ENCODE measurements at places on chromosomes 3 and 15. TPM values are rescaled to one million over a fixed set of nuclear protein-coding genes. Genes with fewer than 3 reads are reported as not detected.

- H3K4me3 ChIP-seq = no peak overlapping the region
- H3K27me3 ChIP-seq = no peaks in the 10 kb centered on the region
- no peaks in the 10 kb centered on the region for H3K36me3 ChIP-seq
- no peak overlapping the region for H3K27ac ChIP-seq
Measured at GRCh38 chr3:157785102-157785826, 282.0 kb upstream of the VEPH1 start.

- H3K27me3 ChIP-seq = no peaks in the 10 kb centered on the region
- DNase-seq = no peak
- no peak overlapping the region for H3K4me3 ChIP-seq
Measured at GRCh38 chr15:90876046-90876445, 7.7 kb downstream of the FURIN start.

The CLASP2 gene
- 45.1 TPM for total RNA-seq

GRCh38 chr3:109685084-109686079 is 348.0 kb upstream of the DPPA4 start:
- H3K27ac ChIP-seq = no peak overlapping the region
- H3K4me1 ChIP-seq = no peaks in the 10 kb centered on the region
- DNase-seq = peak; percentile 20
- H3K27me3 ChIP-seq = no peaks in the 10 kb centered on the region
- no peaks in the 10 kb centered on the region for H3K36me3 ChIP-seq

GRCh38 chr3:53069422-53070068 is 23.7 kb upstream of the SFMBT1 start:
- no peaks in the 10 kb centered on the region for H3K36me3 ChIP-seq
- no peak for DNase-seq
- peaks cover 8% of the 10 kb centered on the region for H3K4me1 ChIP-seq
- H3K27me3 ChIP-seq = no peaks in the 10 kb centered on the region
- no peak overlapping the region for H3K27ac ChIP-seq

GRCh38 chr15:60795889-60796288 is 316.9 kb upstream of the ICE2 start:
- no peak overlapping the region for H3K4me3 ChIP-seq
- no peak overlapping the region for H3K27ac ChIP-seq
- no peak for DNase-seq
- H3K4me1 ChIP-seq = peaks cover 3% of the 10 kb centered on the region
- no peaks in the 10 kb centered on the region for H3K36me3 ChIP-seq

DNA sequence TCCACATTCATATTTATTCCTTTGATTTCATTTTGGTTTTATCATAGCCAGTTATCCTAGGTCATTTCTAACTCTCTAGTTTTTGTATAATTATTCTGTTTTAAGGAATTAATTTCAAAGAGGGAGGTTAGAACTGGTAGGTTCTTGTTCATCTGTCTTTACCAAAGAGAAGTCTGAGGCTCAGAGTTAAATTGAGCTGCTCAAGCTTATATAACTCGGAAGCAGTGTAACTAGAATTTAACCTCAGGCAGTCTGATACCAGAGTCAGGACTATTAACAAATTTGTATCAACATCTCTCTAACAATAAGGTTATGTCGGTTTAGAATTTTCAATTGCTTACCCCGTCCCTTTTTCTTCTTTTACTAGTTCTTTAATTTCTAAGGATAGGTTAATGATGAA is 84.1 kb downstream of the AKAP13 start:
- no peak overlapping the region for H3K4me3 ChIP-seq
- no peak overlapping the region for H3K27ac ChIP-seq
- no peak for DNase-seq
- no peaks in the 10 kb centered on the region for H3K27me3 ChIP-seq
- peaks cover 9% of the 10 kb centered on the region for H3K4me1 ChIP-seq

GRCh38 chr3:43995547-43996378 is 245.9 kb upstream of the TOPAZ1 start:
- peaks cover 18% of the 10 kb centered on the region for H3K4me1 ChIP-seq
- no peak overlapping the region for H3K27ac ChIP-seq
- no peaks in the 10 kb centered on the region for H3K36me3 ChIP-seq
- peak overlapping the region; percentile 47 for H3K4me3 ChIP-seq
- peaks cover 73% of the 10 kb centered on the region for H3K27me3 ChIP-seq

DNA sequence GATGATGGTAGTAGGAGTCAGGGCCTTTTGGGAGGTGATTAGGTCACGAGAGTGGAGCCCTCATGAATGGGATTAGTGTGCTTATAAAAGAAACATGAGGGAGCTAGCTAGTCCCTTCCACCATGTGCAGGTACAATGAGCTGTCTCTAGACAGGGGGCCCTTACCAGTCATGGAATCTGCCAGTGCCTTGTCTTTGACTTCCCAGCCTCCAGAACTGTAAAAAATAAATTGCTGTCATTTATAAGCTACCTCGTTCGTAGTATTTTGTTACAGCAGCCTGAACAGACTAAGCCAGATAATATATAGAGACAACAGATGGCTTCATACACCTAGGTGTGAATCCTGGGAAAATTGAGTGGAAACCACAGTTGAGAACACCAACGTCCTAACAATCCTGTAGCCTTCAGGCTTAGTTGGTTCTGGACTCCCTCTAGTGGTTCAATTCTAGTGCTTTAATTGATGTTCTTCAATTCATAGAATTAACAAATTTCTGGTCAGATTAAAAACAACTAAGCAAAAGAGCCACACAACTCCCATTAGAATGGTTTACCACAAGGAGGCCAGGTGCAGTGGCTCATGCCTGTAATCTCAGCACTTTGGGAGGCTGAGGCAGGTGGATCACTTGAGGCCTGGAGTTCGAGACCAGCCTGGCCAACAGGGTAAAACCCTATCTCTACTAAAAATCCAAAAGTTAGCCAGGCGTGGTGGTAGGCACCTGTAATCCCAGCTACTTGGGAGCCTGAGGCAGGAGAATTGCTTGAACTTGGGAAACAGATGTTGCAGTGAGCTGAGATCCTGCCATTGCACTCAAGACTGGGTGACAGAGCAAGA is 21.3 kb upstream of the GATM start:
- peaks cover 22% of the 10 kb centered on the region for H3K4me1 ChIP-seq
- H3K36me3 ChIP-seq = no peaks in the 10 kb centered on the region
- H3K27me3 ChIP-seq = no peaks in the 10 kb centered on the region
- H3K4me3 ChIP-seq = no peak overlapping the region
- no peak overlapping the region for H3K27ac ChIP-seq

- H3K4me3 ChIP-seq = no peak overlapping the region
- no peaks in the 10 kb centered on the region for H3K36me3 ChIP-seq
- H3K27me3 ChIP-seq = no peaks in the 10 kb centered on the region
- no peak for DNase-seq
- no peaks in the 10 kb centered on the region for H3K4me1 ChIP-seq
Measured at GRCh38 chr15:45873781-45874180, 239.0 kb downstream of the SQOR start.

GRCh38 chr3:155088706-155089345 is 8.7 kb downstream of the MME start:
- no peaks in the 10 kb centered on the region for H3K27me3 ChIP-seq
- DNase-seq = no peak
- no peak overlapping the region for H3K4me3 ChIP-seq
- H3K27ac ChIP-seq = no peak overlapping the region

- no peaks in the 10 kb centered on the region for H3K27me3 ChIP-seq
- H3K4me1 ChIP-seq = peaks cover 69% of the 10 kb centered on the region
- H3K4me3 ChIP-seq = no peak overlapping the region
Measured at GRCh38 chr3:160812304-160812703, 56.3 kb downstream of the PPM1L start.

DNA sequence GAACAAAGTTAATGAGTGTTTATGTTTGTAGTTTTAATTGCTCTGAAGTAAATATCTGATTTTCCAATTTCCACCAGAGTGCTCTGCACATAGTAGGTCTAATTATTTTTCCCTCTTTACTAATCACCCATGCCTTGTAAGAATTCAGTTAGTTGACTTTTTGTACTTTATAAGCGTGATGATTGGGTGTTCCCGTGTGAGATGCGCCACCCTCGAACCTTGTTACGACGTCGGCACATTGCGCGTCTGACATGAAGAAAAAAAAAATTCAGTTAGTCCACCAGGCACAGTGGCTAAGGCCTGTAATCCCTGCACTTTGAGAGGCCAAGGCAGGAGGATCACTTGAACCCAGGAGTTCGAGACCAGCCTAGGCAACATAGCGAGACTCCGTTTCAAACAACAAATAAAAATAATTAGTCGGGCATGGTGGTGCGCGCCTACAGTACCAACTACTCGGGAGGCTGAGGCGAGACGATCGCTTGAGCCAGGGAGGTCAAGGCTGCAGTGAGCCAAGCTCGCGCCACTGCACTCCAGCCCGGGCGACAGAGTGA is 507 bp upstream of the VHL start:
- H3K36me3 ChIP-seq = no peaks in the 10 kb centered on the region
- H3K27me3 ChIP-seq = no peaks in the 10 kb centered on the region
- H3K27ac ChIP-seq = peak overlapping the region; percentile 93
- no peak for DNase-seq
- peaks cover 30% of the 10 kb centered on the region for H3K4me1 ChIP-seq

GRCh38 chr3:14950274-14950673 is 2.9 kb downstream of the NR2C2 start:
- peak overlapping the region; percentile 99 for H3K27ac ChIP-seq
- no peak for DNase-seq
- H3K36me3 ChIP-seq = peaks cover 6% of the 10 kb centered on the region
- H3K4me1 ChIP-seq = peaks cover 32% of the 10 kb centered on the region
- H3K4me3 ChIP-seq = no peak overlapping the region

DNA sequence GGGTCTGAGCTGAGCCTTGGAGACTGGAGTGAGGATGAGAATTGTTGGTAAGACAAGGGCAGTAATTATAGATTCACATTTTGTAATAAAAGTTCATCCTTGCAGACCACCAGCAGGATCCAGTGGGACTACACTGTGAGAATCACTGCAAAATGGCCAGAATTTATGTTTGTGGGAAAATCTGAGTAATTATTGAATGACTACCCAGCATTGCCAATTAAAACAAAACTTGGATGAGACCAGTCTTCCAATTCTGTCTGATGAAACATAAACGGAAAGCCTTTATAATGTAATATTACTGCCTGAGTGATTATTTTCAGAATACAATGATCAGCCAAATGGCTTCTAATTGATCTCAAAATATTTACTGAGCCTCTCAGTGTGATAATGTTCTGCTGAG is 323.3 kb upstream of the C2CD4B start:
- H3K4me1 ChIP-seq = peaks cover 8% of the 10 kb centered on the region
- no peaks in the 10 kb centered on the region for H3K27me3 ChIP-seq
- no peak overlapping the region for H3K4me3 ChIP-seq
- DNase-seq = no peak
- H3K27ac ChIP-seq = no peak overlapping the region

The CCDC39 gene
- total RNA-seq = not detected

DNA sequence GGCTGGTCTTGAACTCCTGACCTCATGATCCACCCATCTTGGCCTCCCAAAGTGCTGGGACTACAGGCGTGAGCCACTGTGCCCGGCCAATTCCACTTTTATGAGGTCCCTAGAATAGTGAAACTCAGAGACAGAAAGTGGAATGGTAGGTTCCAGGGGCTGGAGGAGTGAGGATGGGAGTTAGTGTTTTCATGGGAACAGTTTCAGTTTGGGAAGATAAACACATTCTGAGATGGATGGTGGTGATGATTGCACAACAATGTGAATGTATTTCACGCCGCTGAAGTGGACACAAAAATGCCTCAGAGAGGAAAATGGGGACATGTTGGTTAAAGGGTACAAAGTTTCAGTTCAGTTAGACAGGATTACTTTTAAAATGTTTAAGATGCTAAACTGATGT is 22.5 kb upstream of the HDAC11 start:
- H3K4me1 ChIP-seq = peaks cover 16% of the 10 kb centered on the region
- no peaks in the 10 kb centered on the region for H3K27me3 ChIP-seq
- H3K4me3 ChIP-seq = no peak overlapping the region

GRCh38 chr3:94137377-94137776 is 74.5 kb downstream of the NSUN3 start:
- no peaks in the 10 kb centered on the region for H3K4me1 ChIP-seq
- DNase-seq = no peak
- no peaks in the 10 kb centered on the region for H3K36me3 ChIP-seq
- H3K27me3 ChIP-seq = no peaks in the 10 kb centered on the region

The SLC24A1 gene
- total RNA-seq = 0.41 TPM

- H3K4me1 ChIP-seq = peaks cover 1% of the 10 kb centered on the region
- DNase-seq = no peak
- H3K4me3 ChIP-seq = no peak overlapping the region
- no peak overlapping the region for H3K27ac ChIP-seq
Measured at GRCh38 chr3:141681390-141681780, 56.7 kb upstream of the RNF7 start.

- no peaks in the 10 kb centered on the region for H3K36me3 ChIP-seq
- no peak overlapping the region for H3K27ac ChIP-seq
- H3K4me3 ChIP-seq = no peak overlapping the region
- H3K4me1 ChIP-seq = peaks cover 18% of the 10 kb centered on the region
- no peak for DNase-seq
- no peaks in the 10 kb centered on the region for H3K27me3 ChIP-seq
Measured at GRCh38 chr3:132654721-132655120, 4.9 kb downstream of the ACAD11 start.

GRCh38 chr3:122919291-122919610 is 108.3 kb downstream of the SEMA5B start:
- no peaks in the 10 kb centered on the region for H3K4me1 ChIP-seq
- peaks cover 23% of the 10 kb centered on the region for H3K27me3 ChIP-seq
- H3K4me3 ChIP-seq = no peak overlapping the region
- no peaks in the 10 kb centered on the region for H3K36me3 ChIP-seq
- DNase-seq = no peak

DNA sequence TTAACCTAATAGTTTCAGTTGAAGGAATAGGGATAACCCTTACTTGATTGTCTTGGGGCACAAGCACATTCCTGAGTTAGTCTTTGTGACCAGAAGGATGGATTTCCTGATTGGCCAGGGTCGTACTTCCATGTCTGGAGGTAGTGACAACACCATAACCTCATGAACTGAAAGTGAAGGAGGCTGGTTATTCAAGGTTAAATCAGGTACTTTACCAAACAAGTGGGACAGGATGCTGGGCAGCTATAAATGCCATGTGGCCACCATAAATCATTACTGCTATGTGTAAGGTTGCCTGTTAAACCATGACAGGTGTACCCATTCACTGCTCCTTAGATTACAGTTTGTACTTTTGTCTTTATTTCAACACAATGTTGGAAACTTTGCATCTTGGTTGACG is 128.3 kb upstream of the SAMMSON start:
- peak; percentile 79 for DNase-seq
- no peak overlapping the region for H3K4me3 ChIP-seq
- H3K27me3 ChIP-seq = no peaks in the 10 kb centered on the region
- H3K27ac ChIP-seq = peak overlapping the region; percentile 79

DNA sequence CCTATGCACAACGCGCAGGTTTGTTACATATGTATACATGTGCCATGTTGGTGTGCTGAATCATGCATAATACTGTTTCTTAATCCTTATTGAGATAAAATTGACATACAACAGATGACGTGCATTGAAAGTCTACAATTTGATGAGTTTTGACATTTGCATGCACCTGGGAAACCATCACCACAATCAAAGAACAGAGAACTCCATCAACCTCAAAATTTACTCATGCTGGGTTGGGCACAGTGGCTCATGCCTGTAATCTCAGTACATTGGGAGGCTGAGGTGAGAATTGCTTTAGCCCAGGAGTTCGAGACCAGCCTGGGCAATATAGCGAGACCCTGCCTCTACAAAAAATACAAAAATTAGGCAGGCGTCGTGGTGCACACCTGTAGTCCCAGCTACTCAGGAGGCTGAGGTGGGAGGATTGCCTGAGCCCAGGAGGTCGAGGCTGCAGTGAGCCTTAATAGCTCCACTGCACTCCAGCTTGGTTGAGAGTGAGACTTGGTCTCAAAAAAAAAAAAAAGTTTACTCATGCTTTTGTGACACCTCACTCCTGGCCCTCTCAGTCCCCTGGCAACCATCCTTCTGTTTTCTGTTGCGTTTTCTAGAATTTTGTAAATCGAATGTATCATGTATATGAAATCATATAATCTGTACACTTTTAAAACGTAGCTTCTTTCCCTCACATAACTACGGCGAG is 56.6 kb downstream of the BHLHE40 start:
- no peak overlapping the region for H3K27ac ChIP-seq
- DNase-seq = no peak
- H3K27me3 ChIP-seq = no peaks in the 10 kb centered on the region
- no peaks in the 10 kb centered on the region for H3K36me3 ChIP-seq
